Stimulated activated CD4-positive, alpha-beta T cell treated with anti-CD3 and anti-CD28 coated beads, Interleukin-15, amount 100 ng/mL, for 1 hour (primary cell): ENCODE measurements at places on chromosomes 13 and 19.

DNA sequence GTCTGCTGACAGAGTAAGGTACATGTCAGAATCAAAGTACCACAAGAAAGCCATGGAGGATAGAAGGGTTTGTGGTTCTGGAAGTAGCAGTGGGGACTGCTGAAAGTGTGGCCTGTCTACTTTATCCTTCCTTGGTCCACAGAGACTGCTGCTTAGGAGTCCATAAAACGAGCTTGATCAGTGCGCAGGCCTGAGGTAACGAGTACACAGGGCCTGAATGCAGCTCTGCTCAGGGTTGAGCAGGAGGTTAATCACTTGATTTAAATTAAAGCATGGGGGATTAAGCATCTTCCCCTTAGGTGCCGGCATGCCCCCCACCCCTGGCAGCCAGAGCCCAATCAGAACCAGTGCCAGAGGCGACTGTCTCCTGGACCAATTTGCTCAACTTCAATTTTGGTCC is 34.9 kb upstream of the WASF3 start:
- DNase-seq = no peak

DNA sequence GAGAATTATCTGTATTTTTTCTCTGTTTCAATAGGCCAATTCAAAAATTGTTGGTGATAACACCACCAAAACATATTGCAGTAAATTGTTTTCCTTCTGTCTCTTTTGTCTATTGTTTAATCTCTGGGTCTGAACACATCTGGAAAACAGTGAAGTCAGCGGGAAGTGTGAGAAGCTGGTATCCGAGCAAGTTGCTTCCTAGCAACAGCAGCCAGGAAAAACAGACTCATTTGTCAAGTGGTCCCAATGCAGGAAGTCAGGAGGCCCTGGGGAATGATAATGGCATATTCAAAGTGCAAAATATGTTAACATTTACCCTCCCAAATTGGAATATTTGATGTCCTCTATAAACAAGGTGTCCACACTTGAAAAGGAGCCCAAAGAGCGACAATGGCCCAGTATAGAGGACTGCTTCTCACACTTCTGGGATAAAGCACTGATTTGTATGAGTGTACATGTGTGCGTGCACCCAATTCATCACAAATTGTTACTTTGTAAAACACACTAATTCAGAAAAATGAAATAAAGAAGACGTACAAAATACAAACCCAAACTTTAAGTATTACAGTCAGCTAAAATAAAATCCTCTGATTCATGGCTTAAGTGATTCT is 515.0 kb downstream of the TBC1D4 start:
- DNase-seq = no peak

GRCh38 chr19:23254141-23254910 is 4.1 kb upstream of the ZNF724 start:
- no peak for DNase-seq

GRCh38 chr13:26538363-26539317 is 18.8 kb upstream of the WASF3 start:
- DNase-seq = no peak

- no peak for DNase-seq
Observed at GRCh38 chr19:49689133-49690078, at the start of gene ADM5. Gene ADM5, plus strand, starts transcription at chr19:49689594. Its CDS starts 244 bp downstream, at chr19:49689838.

DNA sequence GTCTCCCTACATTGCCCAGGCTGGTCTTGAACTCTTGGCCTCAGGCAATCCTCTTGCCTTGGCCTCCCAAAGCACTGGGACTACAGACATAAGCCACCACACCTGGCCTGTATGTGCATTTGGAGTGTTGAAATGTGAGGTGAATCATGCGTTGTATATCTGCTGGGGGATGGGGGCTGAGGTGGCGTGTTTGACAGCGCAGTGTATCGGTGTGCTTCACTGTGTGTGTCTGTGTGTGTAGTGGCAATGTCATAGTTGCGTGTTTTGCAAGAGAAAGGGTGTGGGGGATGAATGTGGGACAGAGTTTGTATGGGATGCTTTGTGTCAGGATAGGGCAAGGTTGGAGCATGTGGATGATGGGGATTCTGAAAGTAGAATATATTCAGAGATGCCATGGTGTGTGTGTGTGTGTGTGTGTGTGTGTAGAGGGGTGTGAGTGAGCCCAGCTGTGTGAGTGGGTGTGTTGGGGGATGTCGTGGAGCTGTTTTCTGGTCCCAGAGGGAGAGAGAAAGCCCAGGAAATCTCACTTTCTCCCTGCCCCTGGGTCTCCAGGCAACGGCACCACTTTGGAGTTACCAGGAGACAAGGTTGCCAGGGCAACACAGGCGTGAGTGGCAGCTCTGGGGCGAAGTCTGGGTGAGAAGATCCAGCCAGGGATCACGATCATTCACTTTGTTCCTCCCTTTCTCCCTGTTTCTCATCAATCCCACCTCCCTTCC is 1.1 kb upstream of the SWSAP1 start:
- DNase-seq = no peak

GRCh38 chr19:48397263-48398101 is 4.0 kb downstream of the GRIN2D start:
- DNase-seq = no peak

DNA sequence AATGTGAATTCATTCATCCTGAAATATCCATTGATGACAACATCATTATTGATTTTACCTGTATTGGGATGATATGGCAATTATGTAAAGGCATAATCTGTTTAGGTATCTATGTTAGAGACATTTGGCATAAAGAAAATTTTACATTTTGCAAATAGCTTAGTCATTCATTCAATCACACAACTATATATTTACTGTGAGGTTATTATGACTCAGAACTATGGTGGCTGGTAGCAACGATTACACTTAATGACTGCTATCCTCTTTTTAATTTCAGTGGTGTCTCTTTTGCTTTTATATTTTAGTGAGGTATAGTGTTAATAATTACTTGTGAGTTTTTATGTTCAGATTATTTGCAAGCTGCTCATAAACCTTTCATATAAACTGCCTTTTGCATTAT is 955.9 kb downstream of the SLITRK6 start:
- DNase-seq = no peak

GRCh38 chr13:114090476-114090875 is 41.9 kb downstream of the RASA3 start:
- no peak for DNase-seq

DNA sequence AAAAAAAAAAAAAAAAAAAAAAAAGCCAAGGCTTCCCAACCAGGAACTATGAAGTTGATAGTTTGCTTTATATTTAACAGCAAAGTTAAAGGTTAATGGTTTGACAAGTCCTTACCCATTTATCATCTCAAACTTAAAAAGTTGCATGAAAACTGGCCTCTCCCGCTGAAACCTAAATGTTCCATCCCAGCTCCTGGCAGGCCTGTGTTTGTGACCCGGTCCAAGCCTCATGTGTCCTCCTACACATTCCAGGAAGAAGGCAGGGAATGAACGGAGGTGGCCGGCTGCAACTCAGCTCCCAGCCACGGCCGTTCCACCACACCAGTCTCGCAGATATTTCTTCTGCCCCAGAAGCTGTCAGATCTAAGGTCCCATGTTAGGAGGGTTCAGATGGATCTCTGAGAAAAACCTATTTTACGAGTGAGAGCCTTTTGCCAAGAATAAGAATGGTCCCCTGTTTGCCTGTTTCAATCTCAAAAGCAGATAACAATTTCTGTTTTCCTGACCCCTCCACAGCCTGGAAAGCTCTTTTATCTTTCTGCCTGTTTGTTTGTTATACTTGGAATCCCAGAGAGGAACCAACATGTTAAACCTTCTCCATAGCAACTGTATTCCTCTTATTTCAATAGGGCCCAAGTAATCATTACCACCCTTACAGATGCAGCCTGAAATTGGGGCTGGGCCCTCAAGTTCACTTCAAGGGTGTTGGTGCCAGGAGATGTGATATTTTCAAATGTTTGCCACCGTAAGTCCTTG is 56.5 kb downstream of the KCTD12 start:
- DNase-seq = no peak

DNA sequence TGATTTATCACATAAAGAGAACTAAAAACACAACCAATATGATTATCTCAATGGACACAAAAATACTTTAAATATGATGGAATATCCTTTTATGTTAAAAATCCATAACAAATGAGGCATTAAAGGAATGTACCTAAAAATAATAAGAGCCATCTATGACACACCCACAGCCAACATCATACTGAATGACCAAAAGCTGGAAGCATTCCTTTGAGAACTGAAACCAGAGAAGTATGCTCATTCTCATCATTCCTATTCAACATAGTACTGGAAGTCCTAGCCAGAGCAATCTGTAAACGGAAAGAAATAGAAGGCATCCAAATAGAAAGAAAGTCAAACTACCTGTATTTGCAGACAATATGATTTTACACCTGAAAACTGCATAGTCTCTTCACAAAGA is 671.0 kb downstream of the SLITRK1 start:
- no peak for DNase-seq

DNA sequence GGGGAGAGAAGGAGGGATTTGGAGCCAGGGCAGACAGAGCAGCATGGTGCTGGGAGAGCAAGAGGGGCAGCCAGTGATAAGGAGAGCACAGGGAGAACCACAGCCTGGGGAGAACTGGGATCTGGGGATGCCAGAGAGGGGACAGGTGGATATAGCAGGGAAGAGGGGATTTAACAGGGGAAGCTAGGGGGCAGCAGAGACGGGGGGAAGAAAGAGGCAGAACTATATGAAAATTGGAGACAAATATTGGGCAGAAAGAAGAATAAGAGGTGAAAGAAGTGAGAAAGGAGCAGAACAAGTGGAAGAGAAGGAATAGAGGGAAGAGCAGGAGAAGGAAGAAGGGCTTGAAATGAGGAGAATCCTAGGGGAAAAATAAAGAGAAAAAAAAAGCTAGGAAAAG is 6.5 kb upstream of the ZNF528 start:
- no peak for DNase-seq

DNA sequence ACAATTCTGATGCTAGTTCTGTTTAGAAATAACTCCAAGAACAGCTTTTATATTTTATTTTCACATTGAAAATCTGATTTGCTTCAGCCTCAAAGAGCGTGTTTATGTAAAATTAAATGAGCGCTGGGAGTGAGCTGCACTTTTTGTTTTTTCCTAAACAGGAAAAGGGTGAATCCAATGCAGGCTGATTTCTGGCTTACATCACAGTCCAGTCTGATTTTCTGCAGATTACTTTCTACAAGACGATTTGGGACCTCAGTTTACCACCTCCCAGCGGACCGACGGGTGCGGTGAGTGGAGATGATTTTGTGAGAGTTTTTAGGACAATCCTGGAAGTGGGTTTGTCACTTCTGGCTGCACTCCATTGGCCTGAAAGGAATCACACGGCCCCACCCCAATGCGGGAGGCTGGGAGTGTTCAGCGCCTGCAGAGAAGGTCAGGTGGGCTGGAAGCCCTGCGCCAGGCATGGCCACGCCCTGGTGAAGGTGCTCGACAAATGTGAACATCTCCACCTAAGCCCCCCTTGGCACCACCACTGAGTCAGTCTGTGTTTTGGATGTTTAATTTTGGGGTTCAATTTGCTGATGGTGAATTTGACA is 90.1 kb downstream of the ANKRD10 start:
- DNase-seq = no peak

DNA sequence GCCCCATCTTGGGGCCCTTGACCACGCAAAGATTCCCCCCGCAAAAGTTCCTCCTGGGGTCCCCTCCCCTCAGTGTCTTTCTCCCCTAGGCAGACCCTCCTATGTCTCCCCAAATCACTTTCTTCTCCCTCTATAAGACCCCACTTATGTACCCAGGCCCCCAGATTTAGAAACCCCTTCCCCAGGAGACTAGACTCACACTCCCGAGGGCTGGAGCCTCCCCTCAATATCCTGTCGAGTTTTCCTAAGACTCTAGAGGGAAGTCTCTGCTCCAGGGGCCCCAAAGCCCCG is 1.4 kb downstream of the SLC1A5 start:
- no peak for DNase-seq

DNA sequence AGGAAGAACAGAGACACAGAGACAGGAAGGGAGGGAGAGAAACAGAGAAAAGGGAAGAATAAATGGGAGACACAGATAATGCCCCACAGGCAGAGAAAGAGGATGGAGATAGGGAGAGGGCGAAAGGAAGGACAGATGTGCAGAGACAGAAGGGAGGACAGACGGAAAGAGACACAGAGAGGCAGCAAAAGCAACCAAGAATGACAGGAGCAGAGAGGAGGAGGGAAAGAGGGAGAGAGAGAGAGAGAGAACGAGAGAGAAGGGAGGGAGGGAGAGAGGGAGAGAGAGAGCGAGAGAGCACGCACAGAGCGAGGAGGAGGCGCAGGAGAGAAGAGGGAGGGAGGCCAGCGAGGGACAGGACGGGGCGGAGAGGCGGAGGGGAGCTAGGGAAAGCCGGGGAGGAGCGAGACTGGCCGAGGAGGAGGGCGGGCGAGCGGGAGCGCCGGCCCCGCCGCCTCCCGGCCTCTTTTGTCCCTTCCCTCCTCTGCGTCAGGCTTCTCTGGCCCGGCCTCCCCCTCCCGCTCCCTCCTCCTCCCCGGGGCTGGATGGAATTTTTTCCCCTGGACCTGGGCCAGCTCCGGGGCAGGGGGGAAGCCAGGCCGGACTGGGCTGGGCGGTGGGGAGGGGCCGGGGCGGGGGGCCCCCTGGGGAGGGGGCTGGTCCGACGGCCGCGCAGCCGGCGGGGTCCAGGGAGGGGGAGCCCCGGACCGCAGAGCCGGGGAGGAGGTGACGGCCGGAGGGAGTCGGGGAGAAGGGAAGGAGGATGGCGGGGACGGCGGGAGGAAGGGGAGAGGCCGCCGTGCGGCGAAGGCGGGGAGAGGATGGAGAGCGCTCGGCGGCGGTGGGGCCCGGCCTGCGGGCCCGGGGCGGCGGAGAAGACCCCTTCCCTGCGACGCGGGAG is 4.2 kb upstream of the SPACA6 start:
- DNase-seq = no peak

DNA sequence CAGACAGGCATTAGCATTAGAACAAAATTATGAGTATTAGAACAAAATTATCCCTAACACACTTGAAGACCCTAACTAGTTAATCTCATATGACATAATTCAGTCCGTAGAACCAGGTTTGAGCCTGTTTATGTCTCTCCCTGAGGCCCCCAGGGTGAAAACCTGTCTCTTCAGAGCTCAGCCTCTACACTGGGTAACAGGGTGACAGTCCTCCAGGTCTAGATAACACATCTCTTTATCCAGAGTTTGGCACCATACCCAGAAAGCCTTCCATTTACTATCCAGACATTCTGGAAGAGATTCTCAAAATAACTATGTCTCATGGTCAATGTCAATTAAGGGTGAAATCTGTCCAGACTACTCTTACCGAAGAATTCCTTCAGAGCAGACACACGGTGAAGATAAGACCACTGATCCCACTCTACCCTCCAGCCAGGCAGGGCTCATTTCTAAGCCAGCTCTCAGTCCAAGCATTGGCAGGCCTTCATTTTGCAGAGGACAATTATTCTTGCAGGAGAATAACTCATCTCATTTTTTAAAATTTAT is 1195.3 kb downstream of the EFNB2 start:
- no peak for DNase-seq

DNA sequence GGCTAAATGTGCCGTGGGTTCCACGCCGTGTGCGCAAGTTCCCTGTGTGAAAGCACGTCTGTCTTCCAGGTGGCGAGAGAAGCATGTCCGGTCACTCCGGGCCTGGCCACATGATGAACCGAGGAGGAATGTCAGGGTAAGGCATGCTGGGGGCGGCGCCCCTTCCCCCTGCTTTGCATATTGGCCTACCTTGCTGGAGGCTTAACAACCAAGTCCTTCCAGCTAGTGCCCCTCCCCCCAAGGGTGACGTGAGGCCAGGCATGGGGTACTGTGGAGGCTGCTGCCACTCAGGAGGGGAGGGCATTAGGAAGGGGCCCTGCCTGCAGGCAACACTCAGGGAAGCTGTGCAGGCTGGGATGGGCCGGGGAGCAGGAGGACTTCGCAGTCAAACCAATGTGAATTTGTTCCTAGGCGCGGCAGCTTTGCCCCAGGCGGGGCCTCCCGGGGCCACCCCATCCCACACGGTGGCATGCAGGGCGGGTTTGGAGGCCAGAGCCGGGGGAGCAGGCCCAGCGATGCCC is 12.5 kb downstream of the MICOS13 start:
- no peak for DNase-seq

GRCh38 chr19:4108767-4109625 is 14.9 kb downstream of the MAP2K2 start:
- DNase-seq = peak; percentile 42
